ENCODE measurements at places on chromosomes 5 and 9.
A peak's percentile ranks its signal among the peaks of the same experiment; 100 is the strongest.

- no peak for DNase-seq
Measured at GRCh38 chr9:132517815-132518550, 64.4 kb upstream of the BARHL1 start.

- DNase-seq = no peak
Measured at GRCh38 chr5:153970496-153970895, 68.2 kb downstream of the FAM114A2 start.

- DNase-seq = peak; percentile 52
Measured at GRCh38 chr9:90069085-90069484, 464.3 kb downstream of the GADD45G start.

- no peak for DNase-seq
Measured at GRCh38 chr5:88889189-88890069, 6.4 kb upstream of the MEF2C start.

GRCh38 chr9:100602342-100602801 lies 24.5 kb downstream of the CAVIN4 start:
- peak; percentile 64 for DNase-seq

DNA sequence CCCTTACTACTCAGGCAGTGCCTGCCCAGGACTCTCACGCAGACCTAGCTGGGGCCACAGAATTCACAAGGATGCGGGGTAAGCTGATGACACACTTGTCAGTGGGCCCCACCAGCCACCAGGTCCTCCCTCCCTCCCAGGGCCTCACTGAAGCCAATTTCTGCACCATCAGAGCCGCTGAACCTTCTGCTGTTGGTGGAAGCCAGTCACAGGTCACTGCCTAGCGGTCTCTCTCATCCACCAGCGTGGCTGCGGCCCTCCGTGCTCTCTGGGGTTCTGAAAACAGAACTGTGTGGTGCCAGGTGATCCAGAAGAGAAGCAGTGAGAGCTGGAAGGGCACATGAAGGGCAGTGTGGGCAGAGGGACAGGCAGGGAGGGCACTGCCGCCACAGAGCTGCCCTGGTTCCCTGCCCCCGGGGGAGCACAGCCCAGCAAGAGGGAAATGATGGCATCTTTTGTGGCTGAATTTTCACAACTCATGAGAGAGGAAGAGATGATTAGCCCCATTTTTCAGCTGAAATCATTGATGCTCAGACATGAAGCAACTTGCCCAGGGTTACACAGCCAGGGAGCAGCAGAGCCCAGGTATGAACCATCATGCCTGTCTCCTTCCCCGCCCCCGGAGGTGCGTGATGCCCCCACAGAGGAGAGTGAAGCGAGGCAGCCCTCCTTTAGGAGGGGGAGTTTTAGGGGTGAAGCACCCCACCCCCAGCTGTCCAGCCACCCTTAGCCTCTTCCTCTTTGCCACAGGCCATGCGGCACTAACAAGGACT lies 41.4 kb upstream of the CPLX2 start:
- DNase-seq = no peak

DNA sequence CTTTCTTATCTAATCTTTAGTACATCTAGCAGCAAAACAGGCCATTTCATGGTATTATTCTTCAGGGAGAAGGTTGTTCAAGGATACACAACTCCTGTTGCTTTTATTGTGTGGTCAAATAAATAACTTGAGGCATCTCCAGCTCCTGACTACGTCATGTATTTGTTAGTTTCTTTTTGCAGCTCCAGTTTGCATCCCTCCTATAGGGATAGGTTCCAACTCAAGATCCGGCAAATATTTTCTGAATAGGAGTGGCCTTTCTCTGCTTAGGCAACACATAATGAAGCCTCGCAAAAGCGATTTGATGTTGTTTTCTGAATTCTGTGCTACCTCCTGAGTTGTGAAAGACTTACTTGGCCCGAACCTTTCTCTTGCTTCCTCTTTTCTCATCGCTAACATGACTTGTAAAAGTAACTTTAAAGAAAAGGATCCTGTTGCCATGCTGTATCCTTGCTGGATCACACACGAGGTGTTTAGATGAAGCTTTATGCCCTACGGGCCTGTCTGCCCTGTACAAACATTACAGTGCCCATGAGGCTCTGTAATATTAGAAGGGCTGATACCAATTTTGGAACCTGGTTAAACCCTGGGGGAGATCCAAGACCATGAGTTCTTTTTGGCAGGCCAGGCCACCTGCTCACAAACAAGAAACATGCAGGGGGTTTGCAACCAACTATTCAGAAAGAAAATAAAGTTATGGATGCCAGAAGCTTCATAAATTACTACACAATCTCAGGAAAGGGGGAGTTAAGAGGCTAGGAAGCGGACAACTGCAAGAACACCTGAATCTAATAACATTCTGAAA lies 149.8 kb upstream of the FGF10 start:
- no peak for DNase-seq

DNA sequence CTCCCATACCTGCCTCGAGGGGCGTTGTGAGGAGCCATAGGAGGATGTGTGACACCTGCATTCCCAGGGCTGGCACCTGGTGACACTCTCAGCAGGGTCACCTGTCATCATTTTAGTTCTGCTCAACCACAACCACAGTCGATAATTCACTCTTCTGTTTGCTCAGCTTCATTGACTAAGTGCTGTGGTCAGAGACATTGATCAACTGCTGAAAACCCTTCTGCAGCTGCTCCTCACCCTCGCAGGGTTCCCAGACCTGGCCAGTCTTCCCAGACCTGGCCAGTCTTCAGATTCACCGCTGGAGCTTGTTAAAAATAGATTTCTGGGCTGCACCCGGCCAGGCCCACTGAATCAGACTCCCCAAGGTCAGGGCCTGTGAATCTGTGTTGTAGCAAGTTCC lies 92.8 kb downstream of the MVB12B start:
- peak; percentile 93 for DNase-seq

DNA sequence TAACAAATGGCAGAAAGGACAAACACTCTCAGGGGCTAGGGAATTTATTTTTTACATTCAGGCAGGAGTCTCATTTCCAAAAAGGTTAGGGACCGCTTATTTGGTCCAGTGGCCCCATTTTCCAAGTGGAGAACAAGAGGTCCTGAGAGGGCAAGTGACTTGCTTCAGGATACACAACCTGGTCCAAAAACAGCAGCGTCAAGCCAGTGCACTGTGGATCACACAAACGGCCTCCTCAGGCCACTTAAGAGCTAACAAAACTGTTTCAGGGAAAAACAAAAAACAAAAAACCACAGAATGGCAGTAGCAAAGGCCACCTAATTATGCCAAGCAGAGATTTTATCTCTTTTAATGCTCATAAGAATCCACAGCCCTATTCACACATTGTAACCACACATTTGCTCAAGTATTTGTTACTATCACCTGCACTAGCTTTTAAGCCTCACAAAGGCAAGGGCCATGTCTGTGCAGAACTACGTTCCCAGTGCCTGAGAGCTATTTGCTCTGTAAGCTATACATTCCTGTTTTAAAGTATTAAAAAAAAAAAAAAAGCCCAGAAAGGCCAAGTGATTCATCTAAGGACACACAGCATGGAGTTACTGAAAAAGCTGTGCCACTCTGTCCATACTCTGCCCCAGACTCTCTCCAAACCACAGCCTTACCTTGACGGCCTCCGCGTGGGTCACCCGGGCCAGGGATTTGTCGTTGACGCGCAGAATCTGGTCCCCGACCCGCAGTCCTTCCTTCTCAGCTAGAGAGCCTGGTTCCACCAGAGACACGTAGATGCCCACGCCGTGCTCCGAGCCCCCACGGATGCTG lies 1.5 kb downstream of the WHRN start:
- no peak for DNase-seq
